ENCODE measurements at places on chromosomes 5 and 9.

GRCh38 chr5:147384346-147385193 is 125.3 kb downstream of the DPYSL3 start:
- no peak for DNase-seq

GRCh38 chr9:91116211-91116610 is 245.5 kb downstream of the AUH start:
- DNase-seq = peak; percentile 20

DNA sequence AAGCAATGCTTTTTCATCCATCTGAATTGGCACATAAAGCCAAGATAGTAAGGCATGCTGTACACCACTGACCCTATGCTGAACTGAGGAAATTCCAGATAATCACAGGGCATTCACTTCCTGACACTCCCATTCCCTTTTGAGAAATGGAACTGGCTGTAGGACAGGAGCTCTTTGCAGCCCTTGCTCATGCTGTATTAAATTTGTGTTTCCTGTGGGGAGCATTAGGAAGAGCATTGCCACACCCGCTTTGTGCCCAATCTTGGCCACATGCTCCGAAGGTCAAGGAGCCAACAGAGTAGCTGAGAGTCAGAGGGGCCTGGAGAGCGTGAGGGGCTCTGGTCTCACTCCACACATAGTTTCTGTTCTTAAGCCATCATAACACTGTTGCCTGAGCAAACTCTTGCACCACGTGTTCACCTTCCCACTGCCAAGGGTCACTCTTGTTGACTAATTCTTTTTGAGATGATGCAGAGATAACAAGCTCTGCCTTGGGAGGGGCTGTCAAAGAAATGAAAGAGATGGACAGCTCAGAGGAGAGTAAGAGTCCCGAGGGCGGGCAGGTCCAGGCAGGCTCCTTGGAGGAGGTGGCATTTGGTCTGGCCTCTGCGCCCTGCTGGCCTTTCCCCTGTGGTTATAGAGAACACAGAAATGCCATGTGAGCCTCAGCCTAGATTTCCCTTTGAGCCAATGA is 31.7 kb upstream of the ARAP3 start:
- no peak for DNase-seq

DNA sequence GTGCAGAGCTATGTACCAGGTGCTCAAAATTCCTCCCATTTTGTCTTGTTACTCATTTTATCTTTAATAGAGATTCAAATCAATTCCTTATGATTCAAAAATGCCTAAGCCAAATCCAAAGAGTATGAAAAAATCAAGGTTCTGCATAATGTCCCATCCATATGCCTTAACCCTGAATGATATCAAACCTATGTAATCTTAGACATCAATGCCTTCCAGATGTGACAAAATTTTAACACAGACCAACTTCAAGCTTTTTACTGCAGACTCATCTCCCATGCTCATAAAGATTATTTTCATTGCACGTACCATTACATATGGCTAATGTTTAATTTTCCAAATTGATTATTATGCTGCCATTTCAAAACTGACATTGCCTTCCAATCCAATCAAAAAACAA is 122.4 kb downstream of the NFIB start:
- no peak for DNase-seq

- DNase-seq = no peak
These were observed 97.9 kb upstream of the SH3GL2 start for GRCh38 chr9:17480966-17481365.

- peak; percentile 58 for DNase-seq
These were observed 143.4 kb downstream of the GDNF start for GRCh38 chr5:37696190-37697021.

DNA sequence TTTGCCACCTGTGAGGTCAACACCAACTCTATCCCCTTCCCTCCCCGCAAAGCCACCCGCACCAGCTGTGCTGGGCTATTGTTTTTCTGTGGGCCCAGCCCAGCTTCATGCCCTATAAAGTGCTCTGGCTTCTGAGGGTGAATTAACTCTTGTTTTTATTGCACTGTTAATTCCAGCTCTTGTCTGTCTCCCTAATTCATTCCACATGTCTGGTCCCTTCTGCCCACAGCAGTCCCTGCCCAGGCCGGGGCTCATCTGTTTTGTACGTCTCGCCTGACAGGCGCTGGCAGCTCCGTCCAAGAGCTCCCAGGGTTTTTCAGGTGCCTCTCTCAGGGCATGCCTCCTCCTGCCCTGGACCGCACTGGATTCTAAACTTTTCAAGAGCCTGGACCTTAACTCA is 118.9 kb downstream of the PDZD2 start:
- peak; percentile 9 for DNase-seq

Data from EH (cell line).